ENCODE measurements at places on chromosomes 7 and 10. TPM values are rescaled to one million over a fixed set of nuclear protein-coding genes. Genes with fewer than 3 reads are reported as not detected.

GRCh38 chr7:94188350-94188749, 184.2 kb upstream of the BET1 start:
- DNase-seq: no peak
- no peak overlapping the region for H3K4me3 ChIP-seq
- no peaks in the 10 kb centered on the region for H3K4me1 ChIP-seq
- H3K27me3 ChIP-seq: no peaks in the 10 kb centered on the region
- no peak overlapping the region for H3K27ac ChIP-seq

DNA sequence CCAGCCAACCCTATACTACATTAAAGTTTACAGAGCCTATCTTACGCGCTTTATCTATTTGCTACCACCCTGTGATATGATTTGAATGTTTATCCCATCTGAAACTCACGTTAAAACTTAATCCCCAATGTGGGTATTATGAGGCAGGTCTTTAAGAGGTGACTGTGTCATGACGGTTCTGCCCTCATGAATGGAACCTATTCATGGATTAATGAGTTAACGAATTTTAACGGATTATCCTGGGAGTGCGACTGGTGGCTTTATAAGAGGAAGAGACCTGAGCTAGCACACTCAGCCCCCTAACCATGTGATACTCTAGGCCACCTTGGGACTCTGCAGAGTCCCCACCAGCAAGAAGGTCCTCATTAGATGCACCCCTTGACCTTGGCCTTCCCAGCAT, 37.8 kb downstream of the SRPK2 start:
- no peak overlapping the region for H3K4me3 ChIP-seq
- H3K27ac ChIP-seq: no peak overlapping the region
- H3K27me3 ChIP-seq: no peaks in the 10 kb centered on the region
- H3K36me3 ChIP-seq: no peaks in the 10 kb centered on the region
- peaks cover 8% of the 10 kb centered on the region for H3K4me1 ChIP-seq

The NRG3 gene
- total RNA-seq: 3.9 TPM

- no peaks in the 10 kb centered on the region for H3K27me3 ChIP-seq
- no peaks in the 10 kb centered on the region for H3K36me3 ChIP-seq
- H3K4me1 ChIP-seq: no peaks in the 10 kb centered on the region
- no peak overlapping the region for H3K4me3 ChIP-seq
- H3K27ac ChIP-seq: no peak overlapping the region
Measured at GRCh38 chr10:62087329-62087728, 181.3 kb downstream of the RTKN2 start.

- no peak overlapping the region for H3K27ac ChIP-seq
- H3K27me3 ChIP-seq: peaks cover 17% of the 10 kb centered on the region
- H3K4me3 ChIP-seq: no peak overlapping the region
- H3K4me1 ChIP-seq: peaks cover 34% of the 10 kb centered on the region
Measured at GRCh38 chr7:105874055-105874454, 2.3 kb downstream of the ATXN7L1 start.

- no peaks in the 10 kb centered on the region for H3K4me1 ChIP-seq
- peak overlapping the region; percentile 50 for H3K4me3 ChIP-seq
- H3K27me3 ChIP-seq: no peaks in the 10 kb centered on the region
- H3K27ac ChIP-seq: no peak overlapping the region
- peak; percentile 84 for DNase-seq
Measured at GRCh38 chr10:131453721-131454634, 142.5 kb upstream of the TCERG1L start.

- no peaks in the 10 kb centered on the region for H3K36me3 ChIP-seq
- H3K4me3 ChIP-seq: no peak overlapping the region
- DNase-seq: no peak
- H3K27me3 ChIP-seq: no peaks in the 10 kb centered on the region
- H3K4me1 ChIP-seq: peaks cover 10% of the 10 kb centered on the region
Measured at GRCh38 chr7:144682581-144683280, 153.1 kb downstream of the TPK1 start.

GRCh38 chr10:116989439-116989838, 15.5 kb downstream of the SHTN1 start:
- DNase-seq: peak; percentile 25
- H3K27ac ChIP-seq: peak overlapping the region; percentile 64
- no peak overlapping the region for H3K4me3 ChIP-seq
- no peaks in the 10 kb centered on the region for H3K36me3 ChIP-seq

The SLC16A9 gene
- total RNA-seq: 16.0 TPM

The NUTM2D gene
- 0.54 TPM for total RNA-seq

GRCh38 chr10:103083977-103084320, 109.1 kb downstream of the NT5C2 start:
- H3K27ac ChIP-seq: no peak overlapping the region
- H3K27me3 ChIP-seq: no peaks in the 10 kb centered on the region
- no peak overlapping the region for H3K4me3 ChIP-seq
- H3K4me1 ChIP-seq: no peaks in the 10 kb centered on the region
- peaks cover 8% of the 10 kb centered on the region for H3K36me3 ChIP-seq

The GPR146 gene
- 0.28 TPM for total RNA-seq

GRCh38 chr10:81570878-81571794, 303.9 kb upstream of the NRG3 start:
- H3K4me1 ChIP-seq: no peaks in the 10 kb centered on the region
- no peaks in the 10 kb centered on the region for H3K27me3 ChIP-seq
- no peaks in the 10 kb centered on the region for H3K36me3 ChIP-seq
- no peak for DNase-seq
- H3K4me3 ChIP-seq: no peak overlapping the region
- no peak overlapping the region for H3K27ac ChIP-seq

Measured in GM23338 (cell line).